ENCODE measurements at places on chromosomes 11 and 22.

- DNase-seq: no peak
These were observed 72.2 kb downstream of the CWF19L2 start for GRCh38 chr11:107385361-107385981.

DNA sequence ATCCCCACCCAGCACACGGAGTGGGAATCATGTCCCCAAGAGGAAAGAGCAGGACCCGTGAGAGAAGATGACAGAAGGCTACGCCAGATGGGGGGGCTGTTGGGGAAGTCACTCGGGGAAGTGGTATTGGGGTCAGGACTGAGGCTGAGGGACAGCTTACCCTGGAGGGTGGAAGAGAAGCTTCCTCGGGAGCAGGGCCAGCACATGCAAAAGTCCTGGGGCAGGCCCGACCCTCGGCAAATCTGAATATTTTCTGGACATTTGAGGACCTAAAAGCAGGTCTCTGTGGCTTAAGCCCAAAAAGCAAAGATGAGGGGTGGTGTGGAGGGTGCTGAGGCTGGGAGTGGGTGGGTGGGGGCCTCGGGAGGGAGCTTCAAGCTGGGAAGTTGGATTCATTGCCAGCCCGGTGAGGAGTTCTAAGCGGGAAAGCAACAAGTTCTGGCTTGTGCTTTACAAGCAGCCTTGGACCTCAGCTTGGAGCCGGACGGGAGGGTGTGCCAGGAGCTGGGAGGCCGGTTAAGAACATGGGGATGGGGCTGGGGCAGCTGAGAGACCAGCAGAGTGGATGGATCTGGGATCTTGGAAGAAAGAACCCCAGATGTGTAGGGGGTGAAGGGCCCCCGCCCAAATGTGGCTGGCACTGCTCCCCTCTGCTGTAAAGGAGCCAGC lies 34.9 kb downstream of the GRAMD4 start:
- no peak for DNase-seq

GRCh38 chr11:68673991-68674390 lies 10.4 kb upstream of the GAL start:
- DNase-seq: no peak

- no peak for DNase-seq
These were observed 46.3 kb upstream of the ANO3 start for GRCh38 chr11:26285608-26286007.

GRCh38 chr11:48033918-48034341 lies 53.6 kb downstream of the PTPRJ start:
- no peak for DNase-seq

GRCh38 chr22:22917377-22917776 lies 29.8 kb downstream of the IGLL5 start:
- no peak for DNase-seq

GRCh38 chr11:10351765-10352641 lies 47.1 kb downstream of the ADM start:
- peak; percentile 11 for DNase-seq

- DNase-seq: no peak
These were observed 518.0 kb downstream of the DLG2 start for GRCh38 chr11:85109141-85109540.

- DNase-seq: peak; percentile 78
These were observed 562 bp downstream of the SHANK2 start for GRCh38 chr11:71251761-71252268.

- DNase-seq: no peak
These were observed 6.4 kb downstream of the FADS2 start for GRCh38 chr11:61834278-61835048.

DNA sequence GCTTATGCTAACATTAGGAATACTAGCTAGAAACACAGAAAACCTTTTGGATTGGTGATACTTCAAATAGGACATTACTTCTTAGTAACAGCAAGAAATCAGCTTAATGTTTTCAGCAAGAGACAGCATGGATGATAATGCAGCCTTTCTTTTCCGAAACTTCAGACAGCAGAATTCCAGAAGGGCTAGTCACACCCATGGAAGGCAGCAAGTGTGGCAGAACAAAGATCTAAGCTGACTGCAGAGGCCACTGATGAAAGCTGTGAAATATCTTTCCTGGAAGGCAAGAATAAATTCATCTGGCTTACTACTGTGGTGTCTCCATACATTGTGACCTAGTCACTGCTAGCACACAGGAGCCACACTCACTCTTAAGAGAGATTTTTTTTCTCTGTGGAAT lies 100.3 kb downstream of the CCDC83 start:
- no peak for DNase-seq

DNA sequence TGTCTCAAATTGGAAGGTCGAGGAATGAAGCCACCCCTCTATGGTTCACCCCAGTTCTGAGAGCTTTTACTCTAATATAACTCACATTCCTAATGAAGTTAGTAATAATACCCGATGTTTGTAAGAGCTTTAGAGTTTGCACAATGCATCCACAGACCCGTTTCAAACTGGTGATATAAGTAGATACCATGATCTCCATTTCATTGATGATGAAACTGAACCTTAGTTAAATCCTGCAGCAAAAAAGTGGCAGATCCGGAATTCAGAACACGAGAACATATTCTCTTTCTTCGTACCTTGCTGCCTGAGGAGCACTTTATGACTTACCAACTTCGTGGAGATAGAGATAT lies 757 bp upstream of the RBFOX2 start:
- no peak for DNase-seq

- no peak for DNase-seq
These were observed 4.2 kb downstream of the MB start for GRCh38 chr22:35612903-35613302.

GRCh38 chr11:127270851-127271250 lies 270.3 kb upstream of the KIRREL3 start:
- DNase-seq: no peak

- DNase-seq: no peak
These were observed 23.5 kb upstream of the TIMP3 start for GRCh38 chr22:32777987-32778386.

- DNase-seq: no peak
These were observed 72.6 kb upstream of the TCF20 start for GRCh38 chr22:42343121-42343454.

DNA sequence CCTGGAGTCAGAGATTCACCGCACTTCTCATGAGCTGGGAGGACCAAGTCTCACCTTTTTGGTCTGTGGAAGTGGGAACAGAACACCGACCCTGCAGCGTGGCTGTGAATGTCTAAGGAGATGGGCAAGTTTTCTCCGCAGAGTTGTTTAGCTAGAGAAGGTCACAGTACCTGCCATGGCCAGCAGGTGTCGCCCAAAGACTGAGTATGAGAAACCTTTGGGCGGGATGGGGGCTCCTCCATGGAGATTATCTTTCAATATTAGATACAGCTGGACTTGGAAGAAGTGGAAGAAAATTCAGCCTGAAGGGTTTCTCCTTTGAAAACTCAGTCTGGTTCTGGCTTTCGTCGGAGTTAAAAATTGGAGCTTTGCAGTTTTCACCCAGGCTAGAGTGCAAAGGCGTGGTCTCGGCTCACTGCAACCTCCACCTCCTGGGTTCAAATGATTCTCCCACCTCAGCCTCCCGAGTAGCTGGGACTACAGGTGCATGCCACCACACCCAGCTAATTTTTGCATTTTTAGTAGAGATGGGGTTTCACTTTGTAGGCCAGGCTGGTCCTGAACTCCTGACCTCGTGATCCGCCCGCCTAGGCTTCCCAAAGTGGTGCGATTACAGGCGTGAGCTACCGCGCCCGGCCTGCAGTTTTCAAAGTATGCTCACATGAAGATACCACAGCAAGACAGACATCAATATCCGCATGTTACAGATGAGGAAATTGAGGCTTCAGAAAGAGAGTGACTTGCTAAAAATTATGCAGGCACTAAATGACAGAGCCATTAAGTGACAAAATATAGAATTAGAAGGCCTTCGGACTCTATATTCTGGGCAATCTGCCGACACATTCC lies 10.7 kb upstream of the DSCAML1 start:
- DNase-seq: peak; percentile 64

DNA sequence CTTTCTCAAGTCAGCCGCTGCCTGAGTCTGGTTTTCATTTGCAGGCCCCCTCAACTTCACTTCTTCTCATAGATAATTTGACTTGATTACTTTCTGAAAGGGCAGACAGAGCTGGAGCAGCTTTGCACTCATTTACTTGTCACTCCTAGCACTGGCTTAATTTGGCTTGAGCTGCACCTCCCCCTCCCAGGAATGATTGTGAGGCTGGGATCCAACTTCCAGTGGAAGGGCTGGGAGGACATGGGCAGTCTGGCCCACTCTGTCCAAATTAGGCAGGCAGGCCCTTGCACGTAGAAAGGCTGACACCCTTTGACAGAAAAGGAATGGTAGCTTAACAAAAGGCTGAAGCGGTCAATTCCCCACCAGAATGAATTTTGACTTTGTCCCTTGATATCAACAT lies 453.9 kb downstream of the ETS1 start:
- DNase-seq: no peak

GRCh38 chr11:125263268-125263790 lies 98.8 kb downstream of the PKNOX2 start:
- peak; percentile 48 for DNase-seq

GRCh38 chr11:9859554-9860305 lies 195.9 kb downstream of the SWAP70 start:
- no peak for DNase-seq

DNA sequence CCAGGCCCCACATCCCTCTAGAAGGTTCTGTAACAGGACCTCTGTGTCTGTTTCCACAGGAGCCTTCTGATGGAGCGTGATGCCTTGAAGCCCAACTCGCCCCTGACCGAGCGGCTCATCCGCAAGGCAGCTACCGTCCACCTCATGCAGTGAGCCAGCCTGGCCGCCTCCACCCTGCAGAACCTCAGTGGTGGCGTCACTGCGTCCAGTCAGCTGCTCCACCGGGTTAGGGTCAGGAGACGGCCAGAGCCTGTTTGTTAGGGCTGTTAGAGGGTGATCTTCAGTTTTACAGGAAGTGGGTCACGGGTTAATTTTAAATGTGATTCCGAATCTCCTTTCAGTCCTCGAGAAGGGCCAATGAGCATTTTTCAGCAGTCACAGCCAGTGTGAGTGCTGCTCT lies 3.9 kb upstream of the GTSE1 start:
- no peak for DNase-seq
